CD4-positive, alpha-beta T cell treated with Interleukin-21 for 1 hour (primary cell): ENCODE measurements at places on chromosomes 4 and X.

DNA sequence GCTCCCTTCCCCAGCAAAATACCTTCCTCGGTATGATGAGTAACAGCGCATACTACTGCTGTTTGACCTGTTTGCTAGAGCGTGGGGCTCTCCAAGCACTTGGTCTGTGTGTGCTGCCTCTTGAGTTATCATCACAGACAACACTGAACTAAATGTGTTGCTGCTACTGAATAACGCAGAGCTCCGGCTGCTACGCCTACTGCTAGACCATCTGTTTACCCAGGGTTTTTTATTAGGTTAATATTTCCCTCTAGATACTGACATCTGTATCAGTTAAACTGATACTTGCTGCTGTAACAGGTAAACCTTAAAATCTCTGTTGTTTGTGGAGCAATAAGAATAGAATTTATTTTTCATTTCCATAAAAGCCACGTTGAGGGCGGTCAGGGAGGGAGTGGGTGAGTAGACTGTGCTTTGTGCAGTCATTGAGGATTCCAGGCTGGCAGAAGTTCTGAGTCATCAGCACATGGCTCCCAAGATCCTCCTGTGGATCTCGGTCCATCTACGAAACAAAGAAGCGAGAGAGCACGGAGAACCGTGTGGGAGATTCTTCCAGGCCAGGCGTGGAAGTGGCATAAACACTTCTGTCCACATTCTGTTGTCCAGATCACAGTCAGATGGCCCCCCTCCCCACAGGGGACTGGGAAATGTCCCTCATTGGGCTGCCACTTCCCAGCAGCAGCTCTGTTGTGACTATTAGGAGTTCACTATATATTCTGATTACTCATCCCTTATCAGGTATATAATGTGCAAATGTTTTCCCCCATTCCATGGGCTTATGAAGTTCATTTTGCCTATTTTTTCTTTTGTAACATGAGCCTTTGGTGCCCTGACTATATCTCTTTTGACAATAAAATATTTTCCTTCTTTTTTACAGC lies 14.1 kb downstream of the GRK4 start:
- no peak for DNase-seq

- no peak for DNase-seq
Measured at GRCh38 chr4:110610620-110610939, 12.3 kb downstream of the PITX2 start.

DNA sequence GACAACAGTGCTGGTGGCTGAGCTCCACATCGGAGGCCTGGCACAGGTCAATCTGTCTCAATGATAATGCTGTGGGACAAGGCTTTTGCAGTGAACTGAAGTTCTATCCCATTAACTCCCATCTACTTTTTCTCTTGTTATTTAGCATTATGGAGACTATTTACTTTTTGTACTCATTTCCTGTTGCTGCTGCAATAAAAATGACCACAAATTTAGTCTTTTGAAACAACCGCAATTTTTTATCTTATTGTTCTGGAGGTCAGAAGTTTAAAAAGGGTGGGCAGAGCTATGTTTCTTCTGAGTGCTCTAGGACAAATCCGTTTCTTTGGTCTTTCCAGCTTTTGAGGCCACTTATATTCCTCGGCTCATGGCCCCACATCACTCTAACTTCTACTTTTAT lies 111.0 kb upstream of the PITX2 start:
- no peak for DNase-seq

GRCh38 chr4:54233277-54233696 lies 4.2 kb downstream of the PDGFRA start:
- peak; percentile 69 for DNase-seq

- DNase-seq = no peak
Measured at GRCh38 chr4:55509266-55509665, 37.4 kb downstream of the CLOCK start.

DNA sequence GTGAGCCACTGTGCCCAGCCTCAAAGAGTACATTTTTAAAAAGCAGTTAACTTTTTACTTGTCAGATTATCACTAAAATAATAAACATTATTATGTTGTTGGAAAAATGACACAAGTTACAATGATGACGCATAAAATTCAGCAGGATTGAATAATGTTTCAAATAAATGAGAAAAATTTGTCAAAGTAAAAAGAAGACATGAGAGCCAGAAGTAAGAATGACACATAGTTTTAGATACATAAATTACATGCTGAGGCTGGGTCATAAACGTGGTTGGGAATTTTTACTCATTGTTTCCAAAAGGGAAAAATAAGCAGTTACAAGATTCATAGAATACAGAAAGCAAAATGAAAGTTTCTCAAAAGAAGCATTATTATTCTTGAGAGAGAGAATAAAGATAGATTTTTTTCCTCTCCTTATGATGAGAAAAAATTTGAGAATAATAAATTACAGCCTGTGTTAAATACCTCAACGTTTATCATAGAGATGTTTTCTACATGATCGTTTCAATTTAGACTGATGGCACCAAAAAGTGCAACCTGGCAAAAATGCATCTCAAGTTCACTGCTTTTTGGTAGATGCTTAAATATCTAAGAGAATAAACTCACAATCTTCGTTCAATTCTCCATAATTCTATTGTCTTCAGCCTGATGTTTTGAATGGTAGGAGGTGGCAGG lies 40.4 kb downstream of the GUCY1B1 start:
- DNase-seq = no peak

GRCh38 chr4:150647008-150647407 lies 65.1 kb downstream of the MAB21L2 start:
- DNase-seq = no peak

- no peak for DNase-seq
Measured at GRCh38 chr4:182600093-182600492, 317.1 kb downstream of the DCTD start.

- DNase-seq = no peak
Measured at GRCh38 chrX:9147726-9148125, 113.8 kb upstream of the FAM9B start.

- no peak for DNase-seq
Measured at GRCh38 chr4:118400356-118400755, 47.6 kb upstream of the PRSS12 start.

- no peak for DNase-seq
Measured at GRCh38 chrX:107857837-107858236, 32.2 kb downstream of the MID2 start.

DNA sequence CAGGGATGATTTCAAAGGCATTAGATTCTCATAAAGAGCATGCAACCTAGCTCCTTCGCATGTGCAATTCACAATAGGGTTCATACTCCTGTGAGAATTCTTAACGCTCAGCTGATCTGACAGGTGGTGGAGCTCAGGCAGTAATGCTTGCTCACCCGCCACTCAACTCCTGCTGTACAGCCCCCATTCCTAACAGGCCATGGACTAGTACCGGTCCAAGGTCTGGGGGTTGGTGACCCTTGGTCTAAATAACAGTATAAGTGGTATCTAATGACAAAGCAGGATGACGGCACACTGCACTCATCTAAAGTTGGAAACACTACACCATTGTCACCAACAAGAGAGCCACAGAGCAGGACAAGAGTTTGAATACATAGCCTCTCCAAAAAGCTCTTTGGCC lies 28.5 kb downstream of the ADGRA3 start:
- DNase-seq = no peak

DNA sequence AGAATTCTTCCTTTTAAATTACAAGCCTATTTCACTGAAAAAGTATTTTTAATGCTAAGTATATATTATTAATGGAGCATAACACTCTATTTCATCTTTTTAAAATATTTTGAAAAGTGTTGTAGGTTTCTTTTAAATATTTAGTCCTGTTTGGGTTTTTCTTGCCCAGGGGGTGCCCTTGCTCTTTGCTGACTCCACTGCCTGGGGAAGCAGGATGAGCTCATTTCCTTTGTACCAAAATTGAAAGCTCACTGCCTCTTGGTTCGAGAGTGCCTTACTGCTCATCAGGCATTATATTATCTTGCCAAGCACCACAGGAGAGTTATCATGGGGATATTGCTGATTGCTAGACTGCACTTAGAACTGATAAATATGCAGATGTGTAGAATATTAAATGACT lies 819.2 kb downstream of the PCDH18 start:
- no peak for DNase-seq

- DNase-seq = peak; percentile 75
Measured at GRCh38 chrX:68827848-68828624, 785 bp upstream of the EFNB1 start.

GRCh38 chr4:139534287-139534950 lies 21.6 kb downstream of the SETD7 start:
- no peak for DNase-seq

- no peak for DNase-seq
Measured at GRCh38 chrX:56797574-56798338, 68.7 kb downstream of the NBDY start.

DNA sequence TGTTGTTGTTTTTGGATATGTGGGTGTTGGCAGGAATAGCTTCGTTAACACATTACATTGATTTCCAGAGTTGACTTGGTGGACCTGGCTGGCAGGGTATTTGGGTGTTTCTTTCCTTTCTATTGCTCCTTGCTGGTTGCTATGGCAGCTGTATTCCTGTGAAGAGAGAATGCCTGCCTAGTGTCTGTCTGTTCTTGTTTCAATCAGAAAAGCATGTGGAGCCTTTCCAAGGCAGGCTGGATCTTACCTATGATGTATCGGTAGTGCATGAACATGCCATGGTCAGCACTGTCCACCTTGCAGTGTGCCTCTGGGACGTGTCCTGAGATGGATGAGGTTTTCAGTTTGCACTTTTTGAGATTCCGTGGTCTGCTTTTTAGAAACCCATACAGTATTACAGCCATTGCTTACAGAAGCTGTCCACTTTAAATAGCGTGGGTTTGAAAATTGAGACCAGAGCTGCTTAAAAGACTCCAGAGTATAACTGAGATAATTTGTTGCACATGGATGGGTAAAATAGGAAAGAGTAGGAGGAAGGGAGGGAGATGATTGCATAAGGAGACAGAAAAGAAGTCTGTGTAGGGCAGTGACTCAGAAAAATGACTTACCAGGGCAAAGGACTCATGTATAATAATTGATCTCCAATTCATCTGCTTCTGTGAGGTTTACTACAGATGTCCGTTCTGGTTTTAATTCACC lies 20.0 kb upstream of the AADAT start:
- DNase-seq = no peak

- no peak for DNase-seq
Measured at GRCh38 chr4:110840221-110840654, 217.4 kb upstream of the PITX2 start.

DNA sequence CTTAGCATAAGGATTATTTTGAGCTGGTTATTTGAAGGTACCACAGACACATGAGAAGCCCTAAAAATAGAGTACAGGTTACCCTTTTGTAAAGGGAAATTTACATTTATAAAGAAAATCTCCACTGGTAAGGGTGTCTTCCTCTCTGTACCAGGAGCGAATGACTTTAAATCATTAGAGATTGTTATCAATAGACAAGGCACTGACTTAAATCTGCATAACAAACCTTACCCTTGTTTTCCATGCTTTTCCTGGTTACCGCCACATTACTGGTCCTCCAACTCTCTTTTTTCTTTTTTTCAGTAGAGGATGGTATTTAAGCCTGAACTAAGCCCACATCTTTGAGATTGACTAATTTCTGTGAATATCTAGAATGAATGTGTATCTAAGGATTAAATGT lies 129.8 kb downstream of the SLC7A11 start:
- DNase-seq = no peak
